Lung (tissue), 17 donors: ENCODE measurements at places on chromosomes 7 and 10.

- no peak for DNase-seq
- H3K27ac ChIP-seq = no peak overlapping the region
- H3K4me1 ChIP-seq = no peaks in the 10 kb centered on the region
- H3K27me3 ChIP-seq = no peaks in the 10 kb centered on the region
- no peaks in the 10 kb centered on the region for H3K36me3 ChIP-seq
These were observed 393.6 kb downstream of the CNTNAP2 start for GRCh38 chr7:146510088-146510680.

DNA sequence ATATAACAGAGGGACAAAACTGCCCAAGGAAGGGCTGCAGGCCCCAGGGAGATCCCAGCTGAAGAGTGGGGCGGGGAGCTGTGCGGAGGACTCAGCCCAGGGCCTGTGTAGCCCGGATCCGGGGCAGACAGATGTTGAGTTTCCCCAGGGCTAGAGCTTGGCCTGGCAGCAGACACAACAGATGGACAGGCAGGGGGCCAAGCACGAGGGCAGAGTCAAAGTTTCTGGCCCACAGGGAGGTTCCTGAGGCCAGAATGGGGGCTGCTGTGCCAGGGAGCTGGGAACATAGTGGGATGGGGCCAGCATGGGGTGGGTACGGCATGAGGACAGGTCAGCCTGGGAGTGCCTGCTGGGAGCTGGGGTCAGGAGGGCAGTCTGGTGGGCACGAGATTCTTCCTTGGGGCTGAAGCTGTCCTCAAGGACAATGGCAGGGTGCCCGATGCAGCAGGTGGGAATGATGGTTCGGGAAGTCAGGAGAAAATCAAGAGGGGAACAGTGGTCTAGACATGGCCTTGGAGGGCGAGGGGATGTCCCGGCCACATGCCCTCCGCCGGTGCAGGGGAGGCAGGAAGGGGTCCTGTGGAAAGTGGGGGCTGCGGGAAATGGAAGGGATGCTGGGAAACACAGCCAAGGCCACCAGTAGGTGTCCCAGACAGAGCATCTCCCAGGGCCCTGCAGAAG is 519.1 kb upstream of the FOXK1 start:
- no peak for DNase-seq
- H3K27me3 ChIP-seq = no peaks in the 10 kb centered on the region
- H3K36me3 ChIP-seq = peaks cover 14% of the 10 kb centered on the region
- H3K4me3 ChIP-seq = no peak overlapping the region

GRCh38 chr7:86884152-86884551 is 175.3 kb downstream of the ELAPOR2 start:
- no peaks in the 10 kb centered on the region for H3K4me1 ChIP-seq
- H3K27me3 ChIP-seq = no peaks in the 10 kb centered on the region
- no peak for DNase-seq
- no peaks in the 10 kb centered on the region for H3K36me3 ChIP-seq
- no peak overlapping the region for H3K4me3 ChIP-seq

DNA sequence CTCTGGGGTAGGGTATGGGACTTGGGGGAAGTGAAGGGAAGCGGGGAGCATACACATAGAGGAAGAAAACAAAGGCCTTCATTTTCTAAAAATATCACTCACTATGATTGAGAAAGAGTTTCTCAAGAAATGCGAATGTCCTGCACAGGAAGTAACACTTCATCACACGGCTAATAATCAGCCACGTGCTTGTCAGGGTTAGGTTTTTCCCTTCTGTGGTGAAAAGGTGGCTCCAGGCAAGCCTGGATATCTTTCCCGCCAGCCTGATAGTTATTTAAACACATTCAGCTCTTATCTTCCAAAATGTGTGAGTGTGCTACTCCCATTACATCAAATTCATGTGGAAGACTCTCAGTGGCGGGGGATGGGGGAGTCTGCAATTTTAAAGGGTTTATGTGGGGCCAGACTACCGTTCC is 166.4 kb upstream of the ADO start:
- no peak overlapping the region for H3K4me3 ChIP-seq
- peak overlapping the region; percentile 83 for H3K27ac ChIP-seq
- peaks cover 40% of the 10 kb centered on the region for H3K4me1 ChIP-seq
- no peaks in the 10 kb centered on the region for H3K27me3 ChIP-seq

- peaks cover 2% of the 10 kb centered on the region for H3K4me1 ChIP-seq
- no peak for DNase-seq
- H3K27ac ChIP-seq = peak overlapping the region; percentile 53
- no peaks in the 10 kb centered on the region for H3K36me3 ChIP-seq
- H3K27me3 ChIP-seq = no peaks in the 10 kb centered on the region
These were observed 373.1 kb downstream of the THSD7A start for GRCh38 chr7:11458736-11459483.

DNA sequence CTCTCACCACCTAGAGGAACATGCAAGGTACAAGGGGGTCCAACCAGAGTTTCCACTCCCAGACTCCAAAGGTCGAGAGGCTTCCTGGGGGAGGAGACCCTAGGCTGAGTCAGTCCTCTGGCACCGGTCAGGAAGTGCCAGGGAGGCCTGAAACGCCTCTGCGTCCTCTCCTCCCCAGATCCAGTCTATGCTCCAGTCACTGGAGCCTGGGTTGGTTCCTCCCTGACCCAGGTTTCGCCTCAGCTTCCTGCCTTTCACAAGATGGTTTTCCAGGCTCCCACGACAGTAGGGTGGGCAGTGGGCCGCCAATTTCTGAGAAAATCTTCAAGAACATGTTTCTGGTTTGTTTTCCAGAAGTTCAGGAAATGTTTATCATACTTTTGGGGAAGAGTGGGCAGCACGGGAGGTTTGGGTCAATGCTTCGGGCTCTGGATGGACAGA is 30.0 kb downstream of the DUSP5 start:
- no peaks in the 10 kb centered on the region for H3K27me3 ChIP-seq
- H3K36me3 ChIP-seq = no peaks in the 10 kb centered on the region
- H3K4me3 ChIP-seq = no peak overlapping the region

GRCh38 chr7:65832281-65832680 is 40.6 kb upstream of the VKORC1L1 start:
- H3K36me3 ChIP-seq = no peaks in the 10 kb centered on the region
- H3K27ac ChIP-seq = no peak overlapping the region
- no peaks in the 10 kb centered on the region for H3K27me3 ChIP-seq
- H3K4me3 ChIP-seq = no peak overlapping the region

DNA sequence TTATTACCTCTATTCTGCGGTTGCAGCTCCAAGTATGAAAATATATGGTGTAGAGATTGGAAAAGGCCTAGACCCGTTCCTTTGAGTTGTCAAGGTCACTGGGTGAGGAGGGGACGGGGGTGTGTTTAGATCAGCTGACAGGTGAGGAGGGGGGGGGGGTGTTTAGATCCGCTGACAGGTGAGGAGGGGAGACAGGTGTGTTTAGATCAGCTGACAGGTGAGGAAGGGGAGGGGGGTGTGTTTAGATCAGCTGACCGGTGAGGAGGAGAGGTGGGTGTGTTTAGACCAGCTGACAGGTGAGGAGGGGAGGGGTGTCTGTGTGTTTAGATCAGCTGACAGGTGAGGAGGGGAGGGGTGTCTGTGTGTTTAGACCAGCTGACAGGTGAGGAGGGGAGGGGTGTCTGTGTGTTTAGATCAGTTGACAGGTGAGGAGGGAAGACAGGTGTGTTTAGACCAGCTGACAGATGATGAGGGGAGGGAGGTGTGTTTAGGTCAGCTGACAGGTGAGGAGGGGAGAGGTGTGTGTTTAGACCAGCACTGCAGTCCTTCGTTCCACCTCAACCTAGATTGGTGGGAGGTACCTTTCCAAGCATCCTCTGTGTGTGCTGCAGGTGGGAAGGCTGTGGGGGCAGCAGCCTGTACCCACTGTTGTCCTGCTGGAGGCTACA is 655.0 kb upstream of the ADARB2 start:
- DNase-seq = peak; percentile 74
- peaks cover 2% of the 10 kb centered on the region for H3K27me3 ChIP-seq
- no peak overlapping the region for H3K4me3 ChIP-seq
- H3K4me1 ChIP-seq = no peaks in the 10 kb centered on the region
- no peaks in the 10 kb centered on the region for H3K36me3 ChIP-seq

- no peaks in the 10 kb centered on the region for H3K4me1 ChIP-seq
- no peaks in the 10 kb centered on the region for H3K36me3 ChIP-seq
- H3K27me3 ChIP-seq = no peaks in the 10 kb centered on the region
- no peak for DNase-seq
- no peak overlapping the region for H3K4me3 ChIP-seq
These were observed 275.5 kb downstream of the USP6NL start for GRCh38 chr10:11335881-11336430.

- H3K4me3 ChIP-seq = no peak overlapping the region
- H3K4me1 ChIP-seq = no peaks in the 10 kb centered on the region
- H3K27ac ChIP-seq = no peak overlapping the region
- no peaks in the 10 kb centered on the region for H3K27me3 ChIP-seq
- DNase-seq = no peak
These were observed 880.6 kb downstream of the LRMDA start for GRCh38 chr10:76311752-76312636.

DNA sequence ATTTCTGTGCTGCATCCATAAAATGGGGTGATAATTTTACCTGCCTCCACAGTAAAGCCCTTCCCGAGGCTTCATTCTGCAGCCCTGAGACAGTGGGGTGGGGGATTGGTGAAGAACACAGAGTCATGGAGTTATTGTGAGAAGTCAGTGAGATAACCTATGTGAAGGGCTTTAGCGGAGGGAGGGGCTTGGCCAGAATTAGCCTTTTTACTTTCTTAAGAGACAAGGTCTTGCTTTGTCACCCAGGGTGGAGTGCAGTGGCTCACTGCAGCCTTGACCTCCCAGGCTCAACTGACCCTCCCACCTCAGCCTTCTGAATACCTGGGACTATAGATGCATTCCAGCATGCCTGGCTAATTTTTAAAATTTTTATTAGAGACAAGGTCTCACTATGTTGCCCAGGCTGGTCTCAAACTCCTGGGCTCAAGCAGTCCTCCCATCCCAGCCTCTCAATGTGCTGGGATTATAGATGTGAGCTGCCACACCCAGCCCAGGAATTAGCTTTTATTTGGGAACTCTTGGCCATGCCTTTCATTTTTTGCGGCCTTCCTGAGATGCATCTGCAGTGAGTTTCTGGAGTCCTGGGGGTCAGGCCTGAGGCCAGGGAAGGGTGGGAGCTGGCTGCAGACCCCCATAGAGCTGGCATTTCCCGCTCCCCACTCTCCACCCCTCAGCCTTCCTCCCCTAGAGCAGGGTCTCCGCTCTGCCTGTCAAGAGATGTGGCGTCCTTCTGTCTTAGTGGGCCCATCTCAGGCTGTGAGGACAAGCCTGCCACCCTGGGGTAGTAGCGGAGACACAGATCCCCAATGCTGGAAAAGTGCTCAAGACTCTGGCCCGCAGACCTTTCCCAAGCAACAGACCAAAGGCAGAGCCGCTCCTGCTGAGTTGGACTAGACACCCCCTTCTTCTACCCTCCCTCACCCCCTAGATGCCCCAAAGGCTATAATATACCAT is 77.0 kb downstream of the ZMIZ1 start:
- no peak overlapping the region for H3K4me3 ChIP-seq
- peak overlapping the region; percentile 95 for H3K27ac ChIP-seq
- H3K27me3 ChIP-seq = no peaks in the 10 kb centered on the region
- H3K36me3 ChIP-seq = peaks cover 7% of the 10 kb centered on the region

GRCh38 chr10:88787463-88787862 is 15.1 kb upstream of the LIPM start:
- no peaks in the 10 kb centered on the region for H3K27me3 ChIP-seq
- no peak overlapping the region for H3K4me3 ChIP-seq
- H3K4me1 ChIP-seq = no peaks in the 10 kb centered on the region

- peak overlapping the region; percentile 93 for H3K27ac ChIP-seq
- H3K27me3 ChIP-seq = no peaks in the 10 kb centered on the region
- H3K36me3 ChIP-seq = peaks cover 20% of the 10 kb centered on the region
- peak; percentile 80 for DNase-seq
- H3K4me1 ChIP-seq = peaks cover 19% of the 10 kb centered on the region
These were observed 13.9 kb downstream of the TRIM8 start for GRCh38 chr10:102657984-102658724.

DNA sequence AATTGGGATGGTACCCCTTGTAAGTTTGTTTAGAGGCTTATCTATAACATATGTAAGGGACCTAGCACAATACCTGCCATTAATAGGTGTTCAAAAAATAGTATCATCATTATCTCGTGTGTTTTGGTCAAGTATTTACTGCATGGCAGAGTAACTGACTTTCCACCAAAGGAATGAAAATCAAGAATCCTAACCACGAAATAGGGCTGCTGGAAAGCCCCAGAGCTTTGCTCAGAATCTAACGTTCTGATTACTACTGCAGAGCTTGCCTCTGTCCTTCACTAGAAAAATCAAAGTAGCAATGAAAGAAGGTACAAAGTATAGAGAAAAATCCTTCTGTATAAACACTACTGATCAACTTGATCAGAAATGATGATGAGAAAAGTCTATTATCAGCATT is 34.9 kb downstream of the DCLRE1C start:
- DNase-seq = no peak
- no peaks in the 10 kb centered on the region for H3K4me1 ChIP-seq
- peaks cover 59% of the 10 kb centered on the region for H3K36me3 ChIP-seq
- no peak overlapping the region for H3K4me3 ChIP-seq
- H3K27me3 ChIP-seq = no peaks in the 10 kb centered on the region

DNA sequence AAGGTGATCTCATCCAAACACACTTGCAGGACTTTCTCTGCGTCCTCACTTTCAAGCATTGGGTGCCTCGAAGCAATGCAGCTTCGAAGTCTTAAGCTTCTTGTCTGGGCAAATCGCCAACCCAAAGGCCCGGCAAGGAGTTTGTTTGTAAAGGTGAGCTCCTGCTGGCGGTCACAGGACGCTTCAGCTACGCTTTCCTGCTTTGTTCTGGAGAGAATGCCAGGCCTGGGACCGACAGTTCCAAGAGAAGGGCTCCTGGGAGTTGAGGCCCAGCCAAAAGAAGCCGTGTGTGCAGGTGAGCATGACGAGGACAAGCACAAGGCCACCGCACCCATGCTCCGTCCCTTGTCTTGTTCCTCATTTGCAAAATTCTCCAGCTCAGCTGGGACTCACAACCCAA is 106.6 kb upstream of the DOCK1 start:
- peak; percentile 24 for DNase-seq
- H3K4me1 ChIP-seq = no peaks in the 10 kb centered on the region
- H3K4me3 ChIP-seq = no peak overlapping the region

DNA sequence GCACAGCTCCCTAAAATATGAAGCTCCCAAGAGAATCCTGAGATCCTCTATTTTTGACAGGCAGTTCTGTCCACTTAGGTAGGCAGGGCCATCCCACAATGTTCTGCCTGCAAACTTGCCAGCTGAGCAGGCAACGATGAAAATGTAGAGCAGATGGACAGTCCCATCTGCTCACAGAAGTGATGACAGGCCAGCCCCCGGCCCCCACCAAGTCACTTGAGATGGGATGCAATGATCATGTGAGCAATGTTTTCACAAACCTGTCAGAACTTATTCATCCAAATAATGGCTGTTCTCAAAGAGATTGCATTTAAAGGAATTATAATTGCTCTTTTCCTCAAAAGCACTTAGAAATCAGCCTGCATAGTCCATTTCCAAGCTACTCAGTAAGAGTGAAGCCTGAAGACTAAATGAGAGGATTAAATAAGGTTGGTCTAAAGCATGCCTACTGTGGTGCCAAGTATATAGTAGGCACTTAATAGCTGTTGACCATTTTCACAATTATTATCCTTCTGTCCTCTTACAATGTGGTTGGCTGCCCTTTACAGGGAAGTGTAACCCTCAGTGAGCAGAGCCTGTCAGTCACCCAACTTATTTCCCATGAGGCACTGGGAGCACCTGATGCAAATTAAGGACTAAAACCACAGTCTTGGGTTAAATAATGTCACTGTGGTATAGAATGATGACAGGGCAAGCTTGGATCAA is 301.2 kb downstream of the FGFR2 start:
- no peaks in the 10 kb centered on the region for H3K27me3 ChIP-seq
- no peak overlapping the region for H3K27ac ChIP-seq
- H3K4me1 ChIP-seq = peaks cover 18% of the 10 kb centered on the region
- no peak for DNase-seq
- no peaks in the 10 kb centered on the region for H3K36me3 ChIP-seq
